Activated CD4-positive, alpha-beta T cell treated with anti-CD3 and anti-CD28 coated beads, Interleukin-2, amount 10 ng/mL, durations not matched to agents 24 days and 14 days (primary cell): ENCODE measurements at places on chromosomes 3 and 15. TPM values are rescaled to one million over a fixed set of nuclear protein-coding genes. Genes with fewer than 3 reads are reported as not detected.

- H3K27ac ChIP-seq: no peak overlapping the region
- no peaks in the 10 kb centered on the region for H3K27me3 ChIP-seq
- peaks cover 25% of the 10 kb centered on the region for H3K36me3 ChIP-seq
- DNase-seq: no peak
- no peak overlapping the region for H3K4me3 ChIP-seq
These were observed 40.7 kb downstream of the ATP2C1 start for GRCh38 chr3:130934442-130935089.

Gene LMAN1L
- 0.33 and 0.36 TPM in 2 replicates for total RNA-seq

Gene GRK7
- total RNA-seq: not detected in 2 replicates

- H3K36me3 ChIP-seq: no peaks in the 10 kb centered on the region
- no peak overlapping the region for H3K4me3 ChIP-seq
- H3K4me1 ChIP-seq: peaks cover 3% of the 10 kb centered on the region
- no peak for DNase-seq
These were observed 53.7 kb upstream of the FAM174B start for GRCh38 chr15:92709110-92709790.

Gene SNTN
- not detected in 2 replicates for total RNA-seq

DNA sequence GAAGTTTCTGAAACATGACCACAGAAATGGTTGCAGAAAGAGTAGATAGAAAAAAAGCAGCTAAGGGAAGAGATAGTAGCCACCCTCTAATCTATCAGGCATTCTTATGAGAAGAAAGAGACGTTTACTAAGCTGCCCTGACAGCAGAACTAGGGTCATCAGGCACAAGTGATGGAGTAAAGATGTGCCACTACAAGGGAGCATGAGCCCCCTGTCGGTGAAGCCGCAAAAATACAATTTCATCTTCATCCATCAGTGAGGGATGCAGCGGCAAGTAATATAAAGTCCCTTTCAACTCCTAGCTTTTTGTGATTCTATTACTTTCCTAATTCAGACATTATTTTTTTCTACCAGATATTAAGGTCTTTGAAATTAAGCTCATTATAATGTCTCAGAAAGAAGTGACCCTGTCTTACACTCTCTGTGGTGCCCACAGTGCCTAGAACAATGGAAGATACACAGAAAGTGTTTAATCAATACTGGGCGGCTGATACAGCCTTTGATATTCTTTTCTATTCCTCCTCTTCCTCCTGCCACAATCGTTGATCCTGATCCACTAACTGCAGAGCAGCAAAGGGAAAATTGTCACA, 651.6 kb downstream of the NTRK3 start:
- H3K4me3 ChIP-seq: no peak overlapping the region
- peaks cover 7% of the 10 kb centered on the region for H3K27me3 ChIP-seq
- DNase-seq: peak; percentile 70
- no peaks in the 10 kb centered on the region for H3K4me1 ChIP-seq
- no peak overlapping the region for H3K27ac ChIP-seq

Gene IMPG2
- total RNA-seq: 0.02 and 0.05 TPM in 2 replicates

DNA sequence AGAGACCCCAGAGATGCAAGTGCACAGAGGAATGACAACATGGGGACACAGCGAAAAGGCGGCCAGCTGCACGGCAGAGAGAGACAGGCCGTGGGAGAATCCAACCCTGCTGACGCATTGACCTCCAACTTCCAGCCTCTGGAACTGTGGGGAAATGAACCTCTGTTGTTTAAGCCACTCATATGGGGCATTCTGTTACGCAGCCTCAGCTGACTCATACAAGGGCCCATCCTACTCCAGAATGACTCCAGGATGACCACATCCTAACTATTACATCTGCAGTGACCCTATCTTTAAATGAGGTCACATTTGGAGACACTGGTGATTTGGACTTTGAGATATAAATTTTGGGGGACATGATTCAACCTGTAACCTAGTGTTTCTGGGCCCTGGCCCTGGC, 44.0 kb downstream of the KLF15 start:
- H3K4me3 ChIP-seq: no peak overlapping the region
- no peaks in the 10 kb centered on the region for H3K27me3 ChIP-seq
- H3K36me3 ChIP-seq: no peaks in the 10 kb centered on the region

DNA sequence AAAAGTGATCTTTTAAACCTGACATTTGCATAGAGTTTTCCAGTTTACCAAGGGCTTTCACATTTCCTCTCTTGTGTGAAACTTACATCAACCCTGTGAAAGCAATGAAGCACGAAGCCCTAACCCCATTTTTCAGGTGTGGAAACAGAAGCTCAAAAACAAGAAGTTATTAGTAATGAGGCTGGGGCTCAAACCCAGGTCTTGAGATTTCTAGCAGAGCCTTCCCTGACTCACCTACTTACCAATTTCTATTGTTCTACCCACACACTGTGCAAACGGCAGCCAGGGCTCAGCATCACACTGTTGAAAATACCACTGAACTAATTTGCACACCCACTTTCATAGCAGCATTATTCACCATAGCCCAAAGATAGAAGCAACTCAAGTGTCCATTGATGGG, 117.8 kb upstream of the IGF1R start:
- H3K27me3 ChIP-seq: peaks cover 21% of the 10 kb centered on the region
- H3K4me3 ChIP-seq: no peak overlapping the region
- no peaks in the 10 kb centered on the region for H3K36me3 ChIP-seq
- no peaks in the 10 kb centered on the region for H3K4me1 ChIP-seq

Gene SLC35A5
- total RNA-seq: 15.5 and 16.3 TPM in 2 replicates

GRCh38 chr3:144516026-144516425, 544.4 kb downstream of the DIPK2A start:
- H3K36me3 ChIP-seq: no peaks in the 10 kb centered on the region
- no peaks in the 10 kb centered on the region for H3K27me3 ChIP-seq
- DNase-seq: no peak
- no peak overlapping the region for H3K4me3 ChIP-seq

Gene GPX1
- 190 and 200 TPM in 2 replicates for total RNA-seq
